ENCODE measurements at places on chromosomes 6 and 20. TPM values are rescaled to one million over a fixed set of nuclear protein-coding genes. Genes with fewer than 3 reads are reported as not detected.

The CALHM4 gene
- total RNA-seq: not detected

The SLC17A1 gene
- total RNA-seq: not detected

The POU5F1 gene
- total RNA-seq: 3.4 TPM

The CLVS2 gene
- 3.0 TPM for total RNA-seq

- H3K27ac ChIP-seq: peak overlapping the region; percentile 70
- DNase-seq: no peak
- H3K4me3 ChIP-seq: no peak overlapping the region
Measured at GRCh38 chr6:73579851-73580246, 59.0 kb upstream of the EEF1A1 start.

- no peak overlapping the region for H3K4me3 ChIP-seq
- no peaks in the 10 kb centered on the region for H3K36me3 ChIP-seq
- no peaks in the 10 kb centered on the region for H3K4me1 ChIP-seq
- DNase-seq: no peak
Measured at GRCh38 chr6:28747631-28748157, 176.1 kb downstream of the TRIM27 start.

- H3K36me3 ChIP-seq: no peaks in the 10 kb centered on the region
- H3K4me3 ChIP-seq: no peak overlapping the region
- H3K27me3 ChIP-seq: peaks cover 21% of the 10 kb centered on the region
- no peak for DNase-seq
Measured at GRCh38 chr6:28794175-28795002, 129.4 kb downstream of the TRIM27 start.

DNA sequence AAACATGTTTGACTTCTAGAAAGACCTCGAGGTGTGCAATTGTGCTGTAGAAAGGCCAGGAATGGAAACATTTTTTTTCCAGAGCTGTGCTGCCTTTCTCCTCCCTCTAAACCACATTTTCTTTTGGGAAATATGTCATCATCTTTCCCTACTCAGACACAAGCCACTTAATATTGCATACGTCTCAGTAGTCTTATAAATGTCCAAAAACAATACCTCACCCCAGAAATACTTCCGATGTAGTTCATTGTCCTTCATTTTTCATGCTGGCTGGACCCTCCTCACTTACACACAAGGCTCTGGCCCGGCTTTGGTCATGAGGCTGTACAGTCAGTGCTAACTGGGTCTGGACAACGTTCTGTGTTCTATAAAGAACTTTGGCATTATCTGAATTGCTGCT lies 126.4 kb downstream of the SCML4 start:
- DNase-seq: no peak
- no peaks in the 10 kb centered on the region for H3K36me3 ChIP-seq
- H3K27ac ChIP-seq: no peak overlapping the region
- H3K27me3 ChIP-seq: no peaks in the 10 kb centered on the region
- no peaks in the 10 kb centered on the region for H3K4me1 ChIP-seq

DNA sequence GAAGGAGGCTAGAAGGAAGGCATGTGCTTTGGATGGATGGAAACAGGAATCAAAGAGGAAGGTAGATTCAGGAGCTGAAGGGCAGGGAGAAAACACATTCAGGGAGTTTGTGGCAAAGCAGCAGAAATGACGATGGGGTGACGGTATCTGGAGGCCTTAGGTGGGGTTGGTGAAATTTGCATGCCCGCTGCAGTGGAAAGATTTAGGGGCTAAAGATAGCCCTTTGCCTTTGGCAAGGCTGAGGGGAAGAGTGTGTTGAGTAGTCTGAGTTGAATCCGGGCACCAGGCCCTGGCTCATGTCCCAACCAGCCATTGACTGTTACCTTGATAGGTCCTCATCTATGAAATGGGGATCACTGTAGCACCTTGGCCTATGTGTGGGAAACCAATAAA lies 1.3 kb downstream of the GZF1 start:
- H3K27ac ChIP-seq: no peak overlapping the region
- DNase-seq: no peak
- peak overlapping the region; percentile 91 for H3K4me3 ChIP-seq
- H3K36me3 ChIP-seq: no peaks in the 10 kb centered on the region

DNA sequence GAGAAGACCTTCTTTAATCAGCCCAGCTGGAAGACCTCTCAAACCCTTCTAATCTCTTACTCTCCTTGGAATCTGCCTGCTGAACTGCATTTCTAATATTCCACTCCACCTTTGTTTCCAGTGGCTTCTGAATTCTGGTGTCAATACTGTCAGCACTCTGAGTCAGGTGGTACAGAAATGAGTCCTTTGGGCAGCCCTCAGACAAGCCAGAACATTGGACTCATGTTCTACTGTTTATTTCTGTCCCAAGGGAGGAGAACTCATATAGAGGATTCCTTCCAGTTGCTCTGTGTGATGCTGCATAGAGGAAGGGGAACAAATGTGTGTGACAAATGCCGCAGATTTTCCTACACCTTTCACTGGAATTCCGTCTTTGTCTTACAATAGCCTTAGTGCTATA lies 114.8 kb downstream of the PHF3 start:
- no peaks in the 10 kb centered on the region for H3K27me3 ChIP-seq
- DNase-seq: no peak
- no peaks in the 10 kb centered on the region for H3K36me3 ChIP-seq
- no peaks in the 10 kb centered on the region for H3K4me1 ChIP-seq

DNA sequence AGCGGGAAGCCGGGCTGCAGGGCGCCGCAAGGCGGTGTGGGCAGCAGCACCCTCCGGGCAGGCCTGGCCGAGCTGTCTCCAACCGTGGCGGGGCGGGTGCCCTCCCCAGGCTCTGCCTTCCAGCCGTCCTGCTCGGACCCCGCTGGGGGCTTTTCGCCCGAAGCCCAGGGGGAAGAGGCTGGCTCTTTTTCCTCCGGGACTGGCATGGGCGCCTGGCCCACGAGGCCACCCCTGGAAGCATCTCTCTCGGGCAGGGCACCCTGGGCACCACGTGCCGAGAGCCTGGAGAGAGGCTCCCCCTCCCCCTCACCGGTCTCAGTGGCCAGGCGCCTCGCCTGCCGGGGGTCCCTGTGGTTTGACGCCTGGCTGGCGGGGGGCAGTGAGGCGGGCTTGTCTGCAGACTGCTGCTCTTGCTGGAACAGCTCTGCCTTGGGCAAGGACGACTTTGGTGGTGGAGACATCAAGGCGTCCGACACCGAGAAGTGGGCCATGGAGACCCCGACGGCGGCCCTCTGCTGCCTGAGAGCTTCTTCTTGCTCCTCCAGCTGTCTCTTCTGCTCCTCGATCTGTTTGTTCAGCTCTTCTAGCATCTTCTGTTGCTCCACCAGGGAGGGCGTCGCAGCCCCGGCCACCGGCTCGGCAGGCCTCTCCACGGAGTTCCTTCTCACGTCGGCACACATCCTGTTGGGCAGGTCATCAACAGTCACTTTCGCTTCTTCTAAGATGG lies 19.5 kb upstream of the TCFL5 start:
- no peak for DNase-seq
- no peaks in the 10 kb centered on the region for H3K4me1 ChIP-seq
- H3K4me3 ChIP-seq: no peak overlapping the region

DNA sequence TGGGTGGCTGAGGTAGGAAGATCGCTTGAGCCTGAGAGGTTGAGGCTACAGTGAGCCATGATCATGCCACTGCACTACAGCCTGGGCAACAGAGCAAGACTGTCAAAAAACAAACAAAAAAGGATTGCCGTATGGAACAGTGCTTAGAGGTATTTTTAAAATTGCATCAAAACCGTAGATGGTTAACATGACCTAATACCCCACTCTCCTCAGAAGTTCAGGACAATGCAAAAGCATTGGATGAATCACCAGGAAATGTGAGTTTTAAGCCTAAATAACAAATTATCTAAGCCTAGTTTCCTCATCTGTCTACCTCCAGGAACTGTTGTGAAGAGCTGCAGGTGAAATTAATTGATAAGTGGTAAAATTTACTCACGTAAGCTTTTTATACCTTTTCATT lies 123.8 kb upstream of the ID4 start:
- no peaks in the 10 kb centered on the region for H3K36me3 ChIP-seq
- no peak overlapping the region for H3K4me3 ChIP-seq
- DNase-seq: no peak
- no peaks in the 10 kb centered on the region for H3K27me3 ChIP-seq

GRCh38 chr20:61737812-61738443 lies 327.8 kb downstream of the TAF4 start:
- H3K4me3 ChIP-seq: no peak overlapping the region
- H3K27me3 ChIP-seq: peaks cover 6% of the 10 kb centered on the region
- H3K4me1 ChIP-seq: no peaks in the 10 kb centered on the region
- H3K27ac ChIP-seq: no peak overlapping the region
- DNase-seq: no peak
